ENCODE measurements at places on chromosomes 6 and 20.

DNA sequence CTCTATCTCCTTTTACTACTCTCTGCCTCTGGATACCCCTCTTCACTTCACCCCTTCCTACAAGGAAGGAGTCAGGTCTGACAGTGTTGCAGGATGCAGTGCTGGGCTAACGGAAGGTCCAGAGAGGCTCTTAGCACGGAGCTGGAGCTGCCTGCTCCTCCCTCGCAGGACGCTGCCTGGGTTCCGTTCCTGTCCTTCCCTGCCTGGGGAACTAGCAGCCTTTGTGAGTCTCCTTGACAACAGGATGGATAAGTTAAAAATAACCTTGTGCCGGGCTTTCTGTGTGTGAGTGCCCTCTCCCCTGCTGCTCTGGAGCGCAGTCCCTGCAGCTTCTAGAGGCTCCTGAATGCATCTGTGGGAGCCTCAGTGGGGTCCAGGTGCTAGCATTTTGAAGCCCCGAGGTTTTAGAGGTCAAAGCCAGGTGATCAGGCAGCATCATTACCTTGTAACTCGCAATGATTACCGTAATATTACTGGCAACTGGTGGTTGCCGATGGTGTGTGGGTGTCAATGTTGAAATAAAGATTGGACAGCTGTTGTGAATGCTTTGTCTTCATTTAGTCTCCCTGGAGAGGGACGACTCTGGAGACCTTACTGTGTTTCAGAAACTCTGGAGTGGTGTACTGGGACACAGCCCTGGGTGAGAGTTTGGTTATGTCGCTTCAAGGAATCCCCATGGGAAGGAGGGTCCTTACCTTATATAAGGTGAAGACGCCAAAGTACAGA is 44.4 kb downstream of the CDS2 start:
- no peak for DNase-seq

GRCh38 chr6:157984686-157985225 is 3.1 kb downstream of the SYNJ2 start:
- no peak for DNase-seq

DNA sequence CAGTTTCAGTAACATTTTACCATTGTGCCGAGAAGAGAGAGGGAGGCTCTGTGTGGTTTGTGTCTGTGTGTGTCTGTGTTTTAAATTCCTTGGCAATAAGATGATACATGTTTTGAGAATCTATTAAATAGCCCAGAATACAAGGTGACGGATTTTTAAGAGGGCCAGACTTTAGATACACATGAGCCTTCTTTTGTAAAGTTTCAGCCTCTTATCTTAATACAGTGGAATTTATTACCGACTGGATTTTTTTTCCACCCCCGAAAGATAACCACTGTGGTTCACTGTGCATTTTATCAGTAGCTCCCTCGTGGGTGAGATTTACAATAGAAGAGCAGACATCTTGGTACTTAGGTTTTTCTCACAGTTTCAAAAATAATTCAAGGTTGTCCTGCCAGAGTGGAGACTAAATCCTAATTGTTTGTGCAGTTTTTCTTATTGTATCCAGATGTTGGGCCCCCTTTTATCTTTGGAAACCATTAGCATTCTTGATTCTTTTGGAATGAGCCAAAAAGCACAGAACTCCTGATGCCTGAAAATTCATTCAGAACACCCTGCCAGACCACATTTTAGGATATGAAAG is 49.9 kb downstream of the STK4 start:
- DNase-seq = no peak

- no peak for DNase-seq
Measured at GRCh38 chr20:46028772-46029371, at the start of gene SLC12A5. TSS of gene SLC12A5 (plus strand) at chr20:46029215. CDS start at chr20:46029345, 130 bp downstream.

GRCh38 chr6:132725471-132725870 is 11.6 kb upstream of the VNN1 start:
- DNase-seq = no peak

GRCh38 chr20:5827098-5827853 is 77.1 kb downstream of the SHLD1 start:
- no peak for DNase-seq

DNA sequence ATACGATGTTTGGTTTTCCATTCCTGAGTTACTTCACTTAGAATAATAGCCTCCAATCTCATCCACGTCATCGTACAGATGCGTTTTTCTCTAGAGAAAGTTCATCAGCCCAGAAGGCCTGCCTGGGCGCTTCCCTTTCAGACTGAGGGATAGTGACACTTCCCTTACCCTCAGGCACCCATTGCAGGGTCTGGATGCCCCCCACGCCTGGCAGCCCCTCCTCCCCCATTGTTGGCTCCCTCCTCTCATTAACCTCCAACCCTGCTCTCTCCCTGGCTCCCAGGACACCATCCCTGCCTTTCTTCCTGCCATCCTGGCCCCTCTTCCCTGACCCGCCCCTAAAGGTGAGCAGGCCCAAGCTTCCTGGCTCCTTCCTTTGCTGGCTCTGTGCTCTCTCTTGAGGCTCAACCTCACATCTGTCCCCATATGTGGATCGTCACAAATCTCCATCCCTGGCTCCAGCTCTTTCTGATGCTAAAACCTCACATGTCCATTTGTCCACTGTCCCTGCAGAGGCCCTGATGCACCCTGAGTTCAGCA is 145.2 kb downstream of the SYCP2 start:
- no peak for DNase-seq

- no peak for DNase-seq
Measured at GRCh38 chr20:62381842-62382241, 5.1 kb upstream of the RPS21 start.

DNA sequence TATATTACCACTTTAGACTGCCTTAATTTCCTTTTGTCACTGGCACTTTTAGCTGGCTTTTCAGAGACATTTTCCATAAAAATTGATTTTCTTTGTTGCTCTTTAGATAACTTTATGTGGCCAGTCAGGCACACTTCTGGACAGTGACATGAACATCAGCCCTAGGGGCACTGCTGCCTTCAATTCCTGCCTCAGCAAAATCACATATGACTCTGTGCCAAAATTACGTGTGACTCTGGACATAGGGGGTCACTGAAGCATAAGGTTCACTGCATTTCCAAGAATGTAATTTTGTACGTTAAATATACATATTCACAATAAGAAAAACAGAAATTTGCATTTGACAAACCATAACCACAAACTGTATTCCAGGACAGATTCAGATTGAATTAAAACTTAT is 66.5 kb downstream of the ESF1 start:
- DNase-seq = no peak

GRCh38 chr6:5936631-5937030 is 70.1 kb downstream of the NRN1 start:
- DNase-seq = no peak
